ENCODE measurements at places on chromosomes 13 and 19.

GRCh38 chr19:14450876-14451275 lies 17.8 kb downstream of the PKN1 start:
- no peak for DNase-seq

DNA sequence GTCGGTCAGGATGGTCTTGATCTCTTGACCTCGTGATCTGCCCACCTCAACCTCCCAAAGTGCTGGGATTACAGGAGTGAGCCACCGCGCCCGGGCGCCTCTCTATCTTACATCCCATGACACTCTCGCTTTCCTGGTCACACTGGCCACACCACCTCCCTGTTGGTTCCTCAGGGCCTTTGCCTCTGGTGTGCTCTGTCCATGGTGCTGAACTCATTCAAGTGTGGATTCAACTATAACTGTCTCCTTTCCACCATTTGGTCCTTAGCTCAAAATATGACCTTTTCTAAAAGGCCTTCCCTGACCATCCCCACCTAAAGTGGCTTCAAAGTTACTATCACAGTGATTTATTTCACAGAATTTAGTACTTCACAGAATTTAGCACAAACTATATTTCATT lies 3.7 kb upstream of the SMIM17 start:
- no peak for DNase-seq

- peak; percentile 88 for DNase-seq
These were observed 811 bp downstream of the ARMC6 start for GRCh38 chr19:19034204-19034624.

DNA sequence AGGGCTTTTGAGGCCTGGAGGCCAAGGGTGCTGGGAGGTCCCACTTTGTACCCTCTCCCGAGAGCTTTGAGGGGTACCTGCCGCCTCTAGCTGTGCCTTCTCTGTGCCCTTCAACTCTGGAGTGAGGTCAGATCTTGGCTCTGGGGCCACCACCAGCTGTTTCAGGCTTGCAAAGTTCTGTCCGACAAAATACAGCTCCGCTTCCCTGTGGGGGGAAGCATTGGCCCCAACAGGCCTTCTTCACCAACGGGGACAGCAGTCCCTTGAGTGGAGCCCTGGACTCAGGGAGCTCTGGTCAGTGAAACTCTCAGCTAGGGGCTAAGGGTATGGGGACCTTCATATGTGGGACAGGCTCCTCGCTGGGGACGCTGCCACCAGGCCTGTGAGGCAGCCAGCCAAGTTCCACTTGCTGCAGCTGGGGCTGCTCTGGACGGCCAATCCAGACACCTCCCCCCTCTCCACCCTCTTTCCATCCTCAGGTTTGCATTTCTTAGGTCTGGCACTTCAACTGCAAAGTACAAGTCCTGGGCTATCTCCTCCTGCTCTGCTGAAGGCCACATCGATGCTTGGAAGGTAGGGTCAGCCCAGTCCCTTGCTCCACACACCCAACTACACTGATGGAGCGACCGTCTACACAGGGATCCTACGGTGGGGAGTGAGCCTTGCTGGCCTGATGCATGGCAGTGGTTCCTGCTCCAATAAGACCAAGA lies 46.8 kb downstream of the C13orf46 start:
- DNase-seq = no peak

DNA sequence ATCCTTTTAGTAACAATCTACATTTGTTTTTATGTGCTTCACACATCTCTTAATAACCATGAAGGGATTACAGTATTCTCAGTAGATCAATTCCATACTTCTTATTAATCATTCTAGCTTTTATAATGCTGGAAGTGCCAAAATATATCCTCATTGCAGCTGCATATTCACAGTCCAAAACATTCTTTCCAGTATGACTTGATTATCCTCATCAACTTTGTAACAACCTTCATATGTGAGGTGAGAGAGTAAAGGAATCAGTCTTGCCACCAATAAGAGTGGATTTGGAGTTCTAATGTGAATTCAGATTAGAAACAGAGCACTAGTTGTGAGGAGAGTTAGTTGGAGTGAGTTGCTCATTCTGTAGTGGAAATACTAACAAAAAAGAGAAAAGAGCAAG lies 208.0 kb upstream of the SPRY2 start:
- no peak for DNase-seq

DNA sequence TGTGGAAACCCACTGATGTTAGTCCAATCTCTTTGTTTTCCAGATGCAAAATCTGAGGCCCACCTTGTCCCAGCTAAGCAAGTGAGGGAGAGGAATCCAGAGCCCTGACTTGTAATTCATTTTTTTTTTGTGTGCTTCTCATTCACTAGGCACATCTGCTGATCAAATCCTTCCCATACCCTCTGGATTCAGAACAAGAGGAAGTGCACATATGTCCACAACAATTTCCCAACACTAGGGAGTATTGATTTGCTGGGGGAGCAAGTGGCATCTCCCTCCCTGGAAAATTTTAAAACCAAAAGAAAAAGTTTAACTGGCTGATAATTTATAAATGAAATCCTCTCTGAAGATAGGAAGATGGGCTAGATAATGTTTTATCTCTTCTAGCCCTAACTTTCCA lies 94.6 kb upstream of the RFC3 start:
- no peak for DNase-seq

GRCh38 chr13:101452519-101453485 lies at the start of gene ITGBL1:
ITGBL1 (plus strand) TSS chr13:101452675; CDS start chr13:101452834, 159 bp downstream.
- no peak for DNase-seq

DNA sequence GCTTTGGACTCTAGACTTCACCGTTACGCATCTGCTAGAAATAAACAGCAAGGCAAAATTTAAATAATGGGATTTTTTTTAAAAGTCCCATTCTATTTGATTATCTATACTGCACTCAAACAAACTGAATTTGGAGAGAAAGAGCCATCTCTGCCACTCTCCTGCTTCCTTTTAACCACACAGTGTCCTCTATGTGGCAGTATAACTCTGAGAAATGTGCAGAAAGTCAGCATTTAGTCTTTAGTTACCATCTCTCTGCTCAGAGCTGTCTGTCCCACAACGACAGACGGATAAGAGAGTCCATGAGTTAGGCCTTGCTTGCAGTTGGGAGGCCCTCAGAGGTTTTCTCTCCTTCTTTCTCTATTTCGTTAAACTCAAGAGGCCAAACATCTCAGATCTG lies 21.2 kb downstream of the CCNA1 start:
- no peak for DNase-seq

- DNase-seq = no peak
These were observed 367 bp downstream of the NDUFS7 start for GRCh38 chr19:1384085-1384462.

DNA sequence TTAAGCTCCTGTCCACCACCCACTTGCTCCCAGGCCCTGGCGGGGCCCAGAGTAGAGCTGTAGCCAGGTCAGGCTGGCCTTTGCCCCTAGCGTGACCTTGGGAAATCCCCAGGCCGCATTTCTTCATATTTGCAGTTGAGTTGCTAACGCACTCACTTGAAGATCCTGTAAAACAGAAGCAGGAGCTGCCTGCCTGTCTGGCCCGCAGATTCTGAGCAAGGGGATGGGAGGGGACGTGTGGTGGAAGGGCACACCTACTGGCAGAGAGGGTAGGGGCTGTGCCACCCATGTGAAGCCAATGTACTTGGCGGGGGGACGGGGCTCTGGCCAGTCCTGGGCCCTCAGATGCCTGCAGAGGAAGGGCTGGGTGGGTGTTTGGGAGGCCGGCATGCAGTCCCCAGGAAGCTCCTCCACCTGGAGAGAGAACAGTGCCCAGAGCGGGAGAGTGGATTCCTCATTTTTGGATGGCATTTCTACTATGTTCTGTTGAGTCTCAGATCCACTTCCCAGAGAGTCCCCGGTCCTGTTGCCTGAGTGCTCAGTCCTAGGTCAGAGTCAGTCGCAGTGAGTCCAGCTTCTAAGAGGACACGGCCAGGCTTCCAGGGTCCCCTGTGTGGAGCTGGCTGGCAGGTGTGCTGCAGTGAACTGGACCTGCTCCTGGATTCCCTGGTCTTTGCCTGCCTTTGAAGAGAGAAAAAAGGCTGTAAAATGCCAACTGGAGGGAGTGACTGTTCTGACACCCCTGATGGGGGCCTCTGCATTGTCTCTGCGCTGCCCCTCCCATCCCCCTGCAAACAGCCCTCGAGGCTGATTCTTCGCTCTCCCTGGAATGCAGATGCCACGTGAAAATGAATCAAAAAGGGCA lies 62.9 kb downstream of the GGACT start:
- no peak for DNase-seq

DNA sequence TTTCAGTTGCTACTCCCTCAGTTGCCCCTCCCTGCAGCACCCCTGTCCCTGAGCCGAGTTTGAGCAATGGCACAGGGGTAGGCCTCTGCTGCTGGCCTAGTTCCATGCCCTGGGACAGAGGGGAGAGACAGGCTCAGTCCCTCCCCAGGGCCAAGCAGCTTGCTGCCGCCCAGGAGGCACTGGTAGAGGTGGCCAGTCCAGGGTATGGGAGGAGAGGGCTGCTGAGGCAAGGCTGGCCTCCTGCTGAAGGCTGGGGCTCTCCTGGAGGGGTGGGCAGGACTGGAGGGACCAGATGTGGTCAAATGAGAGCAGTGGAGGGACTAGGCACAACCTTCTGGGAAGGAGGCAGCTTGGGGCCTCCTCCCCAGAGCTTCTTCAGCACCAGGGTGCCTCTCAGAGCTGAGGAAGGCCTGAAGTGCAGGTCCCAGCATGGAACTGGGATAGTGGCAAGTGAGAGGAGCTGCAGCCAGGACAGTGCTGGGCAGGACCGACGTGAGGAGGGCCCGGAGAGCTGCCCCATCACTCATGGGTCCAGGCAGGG lies 29.8 kb upstream of the VSTM2B start:
- DNase-seq = no peak

- DNase-seq = no peak
These were observed 33.1 kb downstream of the CERS4 start for GRCh38 chr19:8242211-8242821.

DNA sequence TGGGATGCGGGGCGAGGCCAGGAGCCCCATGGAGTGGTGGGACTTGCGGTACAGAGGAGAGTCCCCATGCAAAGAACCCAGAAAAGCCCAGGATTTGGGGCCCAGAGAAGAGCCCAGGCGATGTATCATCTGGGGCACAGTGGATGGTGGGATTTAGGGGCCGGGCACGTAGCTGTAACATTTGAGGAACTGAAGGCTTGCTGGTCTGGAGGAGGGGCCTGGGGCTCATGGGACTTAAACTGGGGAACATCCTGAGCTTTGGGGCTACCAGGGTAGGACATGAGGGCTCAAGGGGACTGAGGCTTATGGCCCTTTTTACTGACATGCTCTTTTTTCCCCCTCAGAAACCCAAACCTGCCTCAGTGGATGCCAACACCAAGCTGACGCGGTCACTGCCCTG lies 13.5 kb downstream of the MED25 start:
- DNase-seq = no peak

DNA sequence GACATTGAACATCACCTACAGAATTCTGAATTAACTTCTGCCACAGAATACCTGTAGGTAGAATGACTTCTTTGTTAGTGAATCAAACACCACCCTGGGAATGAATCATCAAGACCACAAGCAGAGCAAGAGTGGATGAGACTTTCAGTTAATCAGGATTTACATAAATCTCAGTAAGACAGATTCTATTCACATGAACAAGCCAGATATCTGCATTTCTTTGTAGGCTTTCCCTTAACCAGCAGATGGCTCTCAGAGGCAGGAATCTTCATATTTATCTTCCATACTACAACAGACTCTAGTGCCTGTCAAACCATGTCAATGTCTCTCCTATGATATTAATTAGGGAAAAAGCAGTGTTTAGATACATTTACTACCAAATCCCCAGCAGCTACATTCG lies 412.1 kb downstream of the KLF12 start:
- DNase-seq = peak; percentile 7

DNA sequence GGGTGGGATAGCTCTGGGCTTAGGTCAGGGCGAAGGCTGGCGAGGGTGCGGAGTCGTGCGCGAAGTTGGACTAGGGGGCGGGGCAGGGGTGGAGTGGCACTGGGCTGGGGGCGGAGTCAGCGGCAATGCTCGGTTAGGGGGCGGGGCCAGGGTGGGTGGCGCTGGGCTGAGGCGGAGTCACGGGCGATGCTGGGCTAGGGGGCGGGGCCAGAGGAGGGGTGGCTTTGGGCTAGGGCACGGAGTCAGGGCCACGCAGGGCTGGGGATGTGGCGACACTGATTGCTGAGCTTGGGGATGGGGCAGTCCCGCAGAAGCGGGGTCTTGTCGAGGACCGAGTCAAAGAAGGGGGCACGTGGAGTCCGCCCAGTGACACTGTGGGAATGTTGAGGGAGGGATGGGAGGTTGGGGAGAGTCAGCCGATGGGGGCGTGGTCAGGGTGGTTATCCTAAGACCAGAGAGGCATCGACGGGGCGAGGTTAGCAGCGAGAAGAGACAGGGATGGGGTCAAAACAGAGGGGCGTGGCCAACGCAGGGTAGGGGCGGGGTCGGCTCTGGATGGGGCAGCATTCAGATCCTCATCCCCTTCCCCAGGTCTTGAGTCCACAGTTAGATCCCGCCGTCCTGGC lies 8.7 kb downstream of the HOMER3 start:
- DNase-seq = peak; percentile 92

DNA sequence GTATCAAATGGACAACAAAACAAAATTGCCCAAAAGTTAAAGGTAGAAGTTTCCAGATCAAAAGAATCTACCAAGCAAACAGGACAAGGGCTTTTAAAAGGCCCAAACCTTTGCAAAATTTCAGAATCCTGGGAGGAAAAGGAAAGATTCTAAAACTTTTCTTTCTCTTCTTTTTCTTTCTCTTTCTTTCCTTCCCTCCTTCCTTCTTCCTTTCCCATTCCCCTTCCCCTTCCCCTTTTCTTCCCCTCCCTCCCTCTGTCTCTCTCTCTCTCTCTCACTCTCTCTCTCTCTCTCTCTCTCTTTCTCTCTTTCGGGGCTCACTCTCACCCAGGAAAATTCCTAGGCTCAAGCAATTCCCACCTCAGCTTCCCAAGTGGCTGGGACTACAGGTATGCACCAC lies 4.2 kb upstream of the PDCD5 start:
- no peak for DNase-seq

- no peak for DNase-seq
These were observed 309.6 kb upstream of the EDNRB start for GRCh38 chr13:78228211-78228610.

DNA sequence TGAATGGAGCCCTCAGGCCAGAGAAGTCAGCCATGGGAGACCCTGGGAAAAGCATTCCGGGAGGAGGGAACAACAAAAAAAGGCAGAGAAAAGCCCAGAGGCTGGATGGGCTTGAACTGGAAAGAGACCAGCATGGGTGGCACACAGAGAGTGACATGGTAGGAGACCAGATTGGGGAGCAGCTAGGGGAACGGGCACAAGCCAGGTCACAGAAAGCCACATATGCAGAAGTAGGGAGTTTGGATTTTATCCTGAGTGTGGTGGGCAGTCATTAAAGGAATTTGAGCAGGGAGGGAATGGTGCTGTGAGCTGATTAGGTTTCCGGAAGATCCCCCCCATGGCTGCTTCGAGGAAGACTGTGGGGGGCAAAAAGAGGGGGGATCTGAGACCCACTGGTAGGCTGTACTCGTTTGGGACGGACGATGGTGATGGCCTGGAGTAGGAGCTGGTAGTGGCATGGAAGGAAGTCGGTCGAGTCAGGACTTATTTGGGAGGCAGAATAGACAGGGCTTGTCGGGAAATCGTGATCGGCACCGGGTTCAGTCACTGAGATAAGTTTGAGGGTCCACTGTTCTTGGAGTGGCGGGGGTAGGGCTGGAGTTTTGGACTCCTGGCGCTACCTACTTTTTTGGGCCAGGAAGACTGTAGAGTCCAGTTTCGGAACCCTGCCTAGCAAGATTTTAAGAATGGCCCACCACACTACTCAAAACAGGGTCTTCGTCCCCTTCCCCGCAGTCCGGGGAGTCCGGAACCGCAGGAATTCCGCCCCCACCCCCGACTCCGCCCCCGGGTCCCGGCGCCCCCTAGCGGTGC lies 949 bp downstream of the SERTAD1 start:
- peak; percentile 32 for DNase-seq

Measured in stimulated activated CD4-positive, alpha-beta T cell treated with anti-CD3 and anti-CD28 coated beads, Interleukin-15, amount 100 ng/mL, for 24 hours (primary cell).